ENCODE measurements at places on chromosomes 3 and 15. TPM values are rescaled to one million over a fixed set of nuclear protein-coding genes. Genes with fewer than 3 reads are reported as not detected.
A peak's percentile ranks its signal among the peaks of the same experiment; 100 is the strongest.

GRCh38 chr3:142318331-142318730 lies 92.9 kb upstream of the GK5 start:
- DNase-seq: no peak

DNA sequence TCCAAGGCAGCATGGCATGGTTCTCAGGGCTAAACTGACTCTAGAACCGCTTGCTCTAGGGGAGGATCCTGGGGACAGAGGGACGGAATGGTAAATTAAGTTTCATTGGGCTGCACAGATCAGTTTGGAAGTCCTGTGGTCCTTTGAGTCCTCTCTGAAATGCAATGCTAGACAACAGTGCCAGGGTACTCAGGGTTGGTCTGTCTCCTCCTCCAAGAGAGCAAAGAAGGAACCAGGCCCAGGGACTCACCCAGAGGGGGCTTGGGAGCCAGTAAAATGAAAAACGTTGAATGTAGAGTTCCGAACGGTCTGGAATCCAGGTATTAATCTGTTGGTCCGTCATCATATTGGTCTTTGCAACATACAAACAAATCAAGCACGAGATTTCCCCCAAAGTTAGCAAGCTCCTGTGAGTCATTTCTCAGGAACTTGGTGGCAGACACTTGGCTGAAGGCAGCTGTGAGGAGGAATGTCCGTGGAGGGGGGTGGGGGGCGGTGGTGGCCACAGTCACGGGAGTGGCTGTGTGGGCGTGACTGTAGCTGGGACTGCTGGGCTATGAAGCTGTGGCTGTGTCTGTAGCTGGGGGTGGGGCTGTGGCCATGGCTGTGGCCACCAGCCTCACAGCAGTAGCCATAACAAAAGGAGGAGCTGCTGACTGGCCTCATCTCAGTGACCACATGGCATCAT lies 361.0 kb downstream of the SHQ1 start:
- DNase-seq: peak; percentile 82

DNA sequence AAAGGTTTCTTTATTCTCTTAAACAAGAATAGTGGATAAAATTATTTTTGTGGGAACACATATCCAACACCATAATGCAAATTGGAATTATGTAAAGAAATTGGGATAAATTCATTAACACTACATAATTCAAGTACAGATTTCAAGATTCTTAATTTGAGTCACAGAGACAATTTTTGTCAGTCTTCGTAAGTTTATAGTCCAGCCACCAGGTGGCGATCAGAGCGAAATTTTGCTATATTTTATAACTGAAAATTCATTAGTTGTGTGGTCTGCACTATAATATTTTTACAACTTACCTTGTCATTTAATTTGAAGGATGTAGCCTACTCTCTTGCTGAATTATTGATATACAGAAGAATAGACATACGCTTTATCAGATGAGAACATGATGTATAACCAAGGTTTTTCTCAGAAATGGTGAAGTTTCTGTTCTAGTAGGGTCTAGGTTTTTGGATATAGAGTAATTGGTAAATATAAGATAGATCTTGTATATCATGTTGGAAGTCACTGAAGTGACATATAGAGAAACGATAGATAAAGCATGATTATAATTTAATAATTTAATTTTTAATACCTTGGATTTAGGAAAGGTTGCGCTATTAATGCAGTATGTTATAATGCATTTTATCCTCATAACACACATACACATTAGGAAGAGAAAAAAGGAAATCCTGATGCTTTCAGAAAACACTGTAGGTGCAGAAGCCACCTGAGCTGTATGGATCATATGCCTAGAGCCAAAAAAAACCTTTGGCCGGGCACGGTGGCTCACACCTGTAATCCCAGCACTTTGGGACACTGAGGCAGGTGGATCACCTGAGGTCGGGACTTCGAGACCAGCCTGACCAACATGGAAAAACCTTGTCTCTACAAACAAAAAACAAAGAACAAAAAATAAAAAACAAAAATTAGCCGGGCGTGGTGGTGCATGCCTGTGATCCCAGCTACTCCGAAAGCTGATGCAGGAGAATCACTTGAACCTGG lies 31.7 kb downstream of the PLSCR4 start:
- peak; percentile 43 for DNase-seq

The NPAP1 gene
- not detected for total RNA-seq

The SERPINI2 gene
- total RNA-seq: not detected

The FETUB gene
- total RNA-seq: not detected

GRCh38 chr3:128495435-128495970 lies 2.5 kb upstream of the GATA2 start:
- DNase-seq: no peak

The HOMER2 gene
- total RNA-seq: 11.6 TPM

GRCh38 chr3:122784436-122784835 lies 9.2 kb downstream of the HSPBAP1 start:
- peak; percentile 73 for DNase-seq

- DNase-seq: peak; percentile 86
Measured at GRCh38 chr3:177358091-177358976, 161.1 kb upstream of the TBL1XR1 start.

Data from osteoblast (primary cell).